ACHN (cell line): ENCODE measurements at places on chromosomes 5 and 9.

GRCh38 chr5:146851133-146851532, 27.4 kb downstream of the PPP2R2B start:
- DNase-seq, result no peak

- DNase-seq, result no peak
Observed at GRCh38 chr9:98886691-98887229, 56.9 kb upstream of the COL15A1 start.

GRCh38 chr9:92097997-92098482, 17.2 kb downstream of the SPTLC1 start:
- DNase-seq, result no peak

GRCh38 chr9:132079391-132080091, at the start of gene MED27:
Gene MED27 (minus strand): TSS chr9:132079867. CDS start chr9:132079844, 23 bp downstream.
- peak; percentile 86 for DNase-seq

DNA sequence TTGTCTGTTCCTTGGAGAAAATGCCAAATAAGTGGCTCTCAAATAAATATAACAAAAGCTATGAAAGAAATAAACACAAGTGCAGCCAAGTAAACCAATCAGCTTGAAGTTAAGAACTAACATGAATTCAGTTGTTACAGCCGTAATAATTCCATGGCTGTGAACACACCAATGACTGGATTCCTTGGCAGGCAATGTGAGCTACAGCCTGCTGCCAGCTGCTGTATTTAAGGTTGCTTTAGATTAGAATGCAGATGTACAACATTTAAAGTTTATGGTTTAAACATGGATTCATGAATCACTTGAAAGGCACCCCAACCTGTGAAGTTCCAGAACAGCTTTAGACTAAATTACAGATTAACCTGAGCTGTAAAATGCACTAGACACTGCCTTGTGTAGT, 626.4 kb upstream of the SEMA6A start:
- DNase-seq, result no peak

DNA sequence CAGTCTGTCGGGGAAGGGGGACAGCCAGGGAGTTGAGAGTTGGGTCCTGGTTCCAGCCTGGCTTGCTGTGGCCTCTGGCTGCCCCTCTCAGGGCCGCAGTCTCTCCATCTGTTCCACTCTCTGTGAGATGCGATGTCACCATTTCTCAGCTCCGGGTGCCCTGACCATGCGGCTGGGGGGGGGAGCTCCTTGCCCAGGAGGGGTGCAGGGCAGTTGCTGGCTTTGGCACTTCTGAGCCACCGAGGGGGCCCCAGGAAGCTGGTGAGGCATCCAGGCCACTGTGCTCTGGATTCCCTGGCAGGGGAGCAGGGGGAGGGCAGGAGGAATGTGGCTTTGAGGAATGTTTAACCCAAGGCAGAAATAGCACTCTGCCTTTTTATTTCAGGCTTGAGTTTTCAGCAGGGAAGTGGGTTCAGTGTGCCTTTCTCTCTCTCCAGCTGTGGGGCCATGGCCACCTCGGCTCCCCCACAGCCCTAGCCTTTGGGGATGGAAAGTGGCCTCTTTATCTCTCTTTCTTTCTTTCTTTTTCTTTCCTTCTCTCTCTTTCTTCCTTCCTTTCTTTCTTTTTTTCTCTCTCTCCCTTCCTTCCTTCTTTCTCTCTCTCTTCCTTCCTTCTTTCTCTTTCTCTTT, 11.0 kb downstream of the NCS1 start:
- peak; percentile 82 for DNase-seq
